ENCODE measurements at places on chromosomes 1 and 21.
A peak's percentile ranks its signal among the peaks of the same experiment; 100 is the strongest.

DNA sequence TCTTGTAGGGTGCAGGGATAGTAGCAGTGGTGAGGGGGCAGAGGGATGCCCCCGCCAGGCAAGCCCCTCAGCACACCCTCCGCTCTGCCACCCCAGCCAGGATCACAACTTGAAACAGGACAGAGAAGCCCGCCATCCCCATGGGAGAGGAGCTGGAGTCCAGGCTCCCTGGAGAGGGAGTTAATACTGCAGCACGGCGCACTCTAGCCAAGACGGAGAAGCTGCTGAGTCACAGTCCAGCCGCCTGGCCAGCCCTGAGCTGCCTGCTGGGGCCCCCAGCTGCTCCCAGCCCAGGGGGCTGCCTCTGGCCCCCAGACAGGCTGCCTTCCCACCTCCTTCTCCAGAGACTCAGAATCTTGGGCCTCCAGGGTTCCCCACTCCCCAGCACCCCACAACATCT, 87.2 kb downstream of the SYT2 start:
- no peak for DNase-seq

DNA sequence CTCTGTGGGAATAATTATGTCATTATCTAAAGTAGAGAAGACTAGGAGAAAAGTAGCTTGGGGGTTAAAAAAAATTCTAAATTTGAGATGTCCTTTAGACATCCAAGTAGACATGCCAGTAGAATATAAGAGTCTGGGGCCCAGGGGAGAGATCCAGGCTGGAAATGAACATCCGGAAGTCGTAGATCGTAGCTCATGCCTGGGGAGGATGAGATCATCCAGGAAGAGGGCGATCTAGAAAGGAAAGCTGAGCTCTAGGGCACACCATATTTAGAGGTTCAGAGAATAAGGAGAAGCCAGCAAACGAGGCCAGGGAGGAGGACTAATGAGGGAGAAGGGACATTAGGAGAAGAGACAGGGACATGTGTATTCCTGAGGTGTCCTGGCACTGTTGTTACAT, 12.2 kb downstream of the NGF start:
- no peak for DNase-seq

DNA sequence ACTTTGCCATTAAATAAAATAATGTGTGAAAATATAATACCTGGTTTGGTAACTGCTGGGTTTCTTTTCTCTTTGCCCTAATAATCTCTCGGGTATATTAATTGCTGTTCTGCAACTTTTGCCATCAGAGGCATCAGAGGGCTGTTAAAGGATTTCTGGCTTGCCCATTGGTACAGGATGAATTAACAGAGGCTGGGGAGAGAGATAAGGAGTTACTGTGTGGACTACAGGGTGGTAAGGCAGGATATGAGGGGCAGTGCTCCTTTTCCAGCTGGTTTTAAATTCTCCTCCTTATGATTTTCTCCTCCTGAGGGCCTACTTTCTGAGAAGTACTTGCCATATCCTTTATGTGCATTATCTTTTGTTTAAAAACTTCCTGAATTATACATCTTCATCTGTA, 48.3 kb downstream of the FGGY start:
- no peak for DNase-seq

- no peak for DNase-seq
Measured at GRCh38 chr1:169999331-169999741, 75.2 kb downstream of the KIFAP3 start.

- DNase-seq: no peak
Measured at GRCh38 chr1:63675420-63675931, 82.3 kb downstream of the PGM1 start.

DNA sequence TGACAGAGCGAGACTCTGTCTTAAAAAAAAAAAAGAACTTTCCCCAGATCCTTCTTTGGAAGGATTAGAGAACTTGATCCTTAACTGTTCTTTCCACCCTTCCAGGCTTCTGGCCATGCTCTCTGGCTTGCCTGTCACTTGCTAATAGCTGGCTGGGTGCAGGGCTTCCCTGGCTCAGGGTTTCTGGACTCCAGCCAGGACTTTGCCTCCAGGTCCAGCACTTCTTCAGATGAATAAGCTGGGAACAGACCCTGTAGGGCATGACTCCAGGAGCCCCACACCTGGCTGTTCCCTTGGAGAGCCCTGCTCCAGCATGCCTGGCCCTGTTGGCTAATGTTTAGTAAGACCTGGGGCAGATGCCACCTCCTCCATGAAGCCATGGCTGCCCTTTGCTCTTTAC, 3.3 kb upstream of the NT5C1A start:
- DNase-seq: no peak

DNA sequence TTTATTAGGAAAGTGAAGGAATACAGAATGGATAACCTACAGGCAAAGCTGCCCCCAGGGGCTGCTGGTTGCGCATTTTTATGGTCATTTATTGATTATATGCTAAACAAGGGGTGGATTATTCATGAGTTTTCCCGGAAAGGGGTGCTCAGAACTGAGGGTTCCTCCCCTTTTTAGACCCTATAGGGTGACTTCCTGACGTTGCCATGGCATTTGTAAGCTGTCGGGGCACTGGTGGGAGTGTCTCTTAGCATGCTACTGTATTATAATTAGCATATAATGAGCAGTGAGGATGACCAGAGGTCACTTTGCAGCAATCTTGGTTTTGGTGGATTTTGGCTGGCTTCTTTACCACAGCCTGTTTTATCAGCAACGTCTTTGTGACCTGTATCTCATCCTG, 5.9 kb upstream of the ASAP3 start:
- DNase-seq: no peak

GRCh38 chr1:41936107-41936506, 17.4 kb upstream of the HIVEP3 start:
- DNase-seq: no peak

DNA sequence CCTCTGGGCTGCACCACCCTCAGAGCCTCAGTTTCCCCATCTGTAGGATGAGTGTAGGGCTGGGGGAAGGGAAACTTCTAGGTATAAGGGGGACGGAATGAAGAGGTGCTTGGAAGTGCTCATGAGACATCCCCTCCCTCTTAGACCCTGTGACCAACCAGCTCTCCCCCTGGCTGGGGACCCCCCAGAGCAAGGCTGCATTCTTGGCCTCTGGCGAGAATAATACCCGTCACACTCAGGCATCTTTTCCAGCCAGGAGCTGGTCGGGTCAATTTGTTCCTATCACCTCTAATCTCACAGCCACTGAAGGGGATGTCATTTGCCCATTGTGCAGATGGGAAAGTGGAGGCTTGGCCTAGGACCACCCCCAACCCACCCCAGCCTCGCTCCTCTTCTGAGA, 443.0 kb downstream of the PTPRU start:
- DNase-seq: no peak

GRCh38 chr1:226656601-226657277, 82.3 kb downstream of the ITPKB start:
- peak; percentile 93 for DNase-seq

DNA sequence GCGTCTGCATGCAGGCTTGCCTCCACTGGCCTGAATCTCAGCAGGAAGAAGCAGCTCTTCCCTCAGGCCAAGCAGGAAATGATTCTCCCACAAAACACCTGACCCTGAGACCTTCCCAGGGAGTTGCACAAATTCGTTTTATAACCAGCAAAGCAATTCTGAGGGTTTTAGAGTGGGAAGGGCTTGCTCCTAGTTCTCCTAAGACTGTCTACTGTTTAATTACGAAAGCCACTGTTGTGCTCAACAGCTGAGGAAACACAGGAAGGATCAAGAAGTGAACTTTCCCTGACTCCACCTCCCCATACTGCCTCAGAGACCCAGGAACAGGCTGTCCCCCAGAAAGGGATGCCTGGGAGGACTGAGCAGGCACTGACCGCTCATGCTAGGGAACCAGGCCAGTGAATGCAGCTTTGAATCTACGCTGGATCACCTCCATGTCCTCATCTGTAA, 37.0 kb upstream of the PUM1 start:
- DNase-seq: no peak

DNA sequence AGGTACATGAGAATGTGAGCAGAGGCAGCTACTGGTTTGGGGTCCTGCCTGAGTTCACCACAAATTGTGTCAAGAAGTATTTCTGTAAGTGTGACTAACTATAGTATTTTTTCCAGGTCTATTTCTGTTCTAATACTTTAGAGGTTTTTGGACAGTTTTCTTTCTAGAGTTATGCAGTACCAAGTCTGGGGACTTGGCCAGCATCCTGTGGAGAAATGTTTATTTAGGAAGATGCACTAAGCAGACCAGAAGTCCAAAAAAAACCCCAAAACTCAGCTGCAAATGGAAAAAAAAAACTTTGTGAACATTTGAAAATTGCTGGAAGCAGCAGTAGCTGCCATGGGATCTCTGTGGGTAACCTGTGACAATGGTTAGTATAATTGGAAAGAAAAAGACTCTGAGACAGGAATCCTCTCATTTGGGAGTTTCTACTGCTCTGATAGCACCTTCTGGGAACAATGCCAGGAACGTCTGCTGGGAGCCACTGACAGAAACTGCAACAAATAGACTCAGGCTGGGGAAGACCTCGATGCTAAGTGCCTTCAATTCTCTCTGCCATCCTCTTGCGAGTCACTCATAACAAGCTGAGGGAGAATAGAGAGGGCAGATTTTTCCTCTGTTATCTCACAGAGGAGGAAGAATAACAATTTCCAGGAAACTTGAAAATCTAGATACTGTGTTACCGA, 37.6 kb downstream of the OR10R2 start:
- no peak for DNase-seq

DNA sequence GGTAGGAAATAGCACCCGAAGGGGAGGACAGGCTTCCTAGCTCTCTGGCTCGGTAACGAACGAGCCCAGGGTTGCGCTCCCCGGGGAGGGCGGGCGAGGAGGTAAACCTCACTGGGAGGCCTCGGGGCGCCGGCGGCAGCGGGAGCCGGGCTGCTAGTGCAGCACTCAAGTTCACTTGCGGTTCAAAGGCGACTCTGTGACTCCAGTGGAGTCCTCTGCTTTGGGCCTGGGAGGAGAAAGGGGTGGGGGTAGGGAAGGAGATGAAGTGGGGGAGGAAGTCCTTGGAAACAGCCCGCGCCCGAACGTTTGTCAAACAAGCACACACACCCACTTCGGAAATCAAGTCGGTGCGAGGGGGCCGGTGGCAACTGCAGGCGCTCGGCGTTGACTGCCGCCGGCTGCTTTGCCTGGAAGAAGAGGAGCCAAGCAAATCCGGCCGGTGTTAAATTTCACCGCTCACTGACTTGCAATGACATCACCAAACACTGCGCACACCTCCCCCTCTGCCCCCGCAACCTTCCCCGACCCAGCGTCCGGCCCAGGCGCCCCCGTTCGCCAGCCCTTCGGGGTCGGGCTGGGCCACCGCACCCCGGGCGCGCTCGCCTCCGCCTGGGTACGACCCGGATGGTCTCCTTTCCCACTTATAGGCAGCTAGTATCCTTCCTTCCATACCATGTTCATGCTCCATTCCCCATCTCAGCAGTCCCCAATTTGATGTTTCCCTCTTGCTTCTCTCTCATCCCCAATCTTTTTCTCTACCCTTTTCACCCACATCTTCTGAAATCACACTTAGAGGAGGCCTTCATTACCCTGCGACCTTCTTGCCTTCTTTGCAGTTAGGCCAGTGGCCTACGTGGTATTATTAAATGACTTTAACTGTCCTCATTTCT, at the start of gene COL24A1:
Gene COL24A1, minus strand, starts transcription at position 207 of the 890 bp plus-strand sequence. CDS start 376 bp downstream, outside the sequence.
- DNase-seq: no peak

DNA sequence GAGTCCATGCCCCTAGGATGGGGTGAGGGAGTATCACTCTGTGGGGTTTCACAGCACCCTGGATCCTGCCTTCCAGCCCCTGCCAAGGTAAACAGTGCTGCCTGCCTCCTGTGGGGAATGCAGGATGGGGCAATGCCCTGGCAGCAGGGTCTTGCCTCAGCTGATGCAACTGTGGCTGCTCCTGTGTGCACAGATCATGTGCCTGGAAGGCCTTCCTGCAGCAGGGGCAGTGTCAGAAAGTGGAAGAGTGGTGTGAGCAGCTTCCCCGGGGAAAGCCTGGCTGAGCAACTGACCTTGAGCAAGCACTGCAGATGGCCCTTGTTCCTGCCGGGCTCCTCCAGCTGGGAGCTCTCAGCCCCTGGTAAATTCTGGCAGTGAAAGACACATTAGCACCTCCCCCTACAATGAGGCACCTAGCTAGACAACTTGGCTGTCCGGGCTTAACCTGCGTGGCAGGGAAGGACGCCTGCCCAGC, 9.9 kb downstream of the TOR3A start:
- DNase-seq: no peak

DNA sequence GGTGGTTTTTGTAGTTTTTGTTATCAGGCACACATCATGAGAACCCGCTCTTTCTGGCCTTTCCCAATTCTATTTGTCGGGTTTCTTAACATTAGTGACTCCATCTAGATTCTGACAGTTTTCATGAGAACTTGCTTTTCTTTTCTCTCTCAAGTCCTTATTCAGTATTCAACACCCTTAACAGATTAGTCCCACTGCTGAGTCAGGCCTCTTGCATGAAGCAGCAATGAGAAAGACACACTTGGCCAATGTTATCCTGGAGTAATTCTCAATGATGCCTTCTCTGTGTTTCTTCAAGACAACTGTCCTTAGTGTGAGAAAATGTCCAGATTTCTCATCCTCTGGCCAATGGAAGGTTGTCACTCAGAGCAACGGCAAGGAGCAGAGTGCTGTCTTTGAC, 11.3 kb downstream of the FMO2 start:
- no peak for DNase-seq

GRCh38 chr1:64866689-64867088, 99.7 kb downstream of the JAK1 start:
- no peak for DNase-seq

DNA sequence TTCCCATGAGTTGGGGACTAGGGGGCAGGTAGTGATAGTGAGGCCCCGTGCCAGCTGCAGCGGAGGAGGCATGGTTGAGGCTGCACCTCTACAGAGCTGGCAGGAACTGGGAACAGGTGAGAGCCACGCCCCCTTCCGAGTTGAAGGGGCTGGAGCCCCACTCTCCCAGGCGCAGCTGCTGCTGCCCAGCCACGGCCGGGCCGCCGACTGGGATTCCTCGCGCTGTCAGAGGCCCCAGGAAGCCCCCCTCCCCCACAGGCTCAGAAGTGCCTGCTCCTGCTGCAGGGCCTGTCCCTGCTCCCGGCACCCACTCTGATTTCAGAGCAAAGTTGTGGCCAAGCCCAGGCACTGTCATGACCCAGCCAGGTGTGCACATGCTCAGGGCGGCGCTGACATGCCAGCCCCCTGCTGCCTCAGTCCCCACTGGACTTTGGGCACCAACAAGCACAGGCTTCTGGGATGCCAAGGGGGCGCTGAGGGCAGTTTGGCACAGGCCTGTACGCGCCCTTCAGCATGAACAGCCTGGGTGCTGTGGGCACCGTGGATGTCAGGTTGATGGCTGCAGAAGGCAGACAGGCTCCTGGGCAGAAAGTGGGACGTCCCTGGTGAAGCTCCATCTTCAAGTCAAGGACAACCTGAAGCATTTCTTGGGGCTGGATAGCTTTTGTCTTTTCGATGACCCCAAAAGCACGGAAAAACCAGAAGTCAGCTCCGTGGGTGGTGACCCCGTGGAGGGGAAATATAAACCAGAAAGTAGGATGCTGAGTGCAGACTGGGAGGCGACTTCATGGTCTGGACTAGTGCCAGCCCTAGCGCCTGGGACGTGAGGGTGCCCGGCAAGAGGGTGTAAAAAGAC, 121.5 kb downstream of the SIM2 start:
- DNase-seq: no peak

GRCh38 chr1:3796215-3797061, at the start of gene LRRC47:
Gene LRRC47 (minus strand): TSS chr1:3796498. CDS start chr1:3796476, 22 bp downstream.
- peak; percentile 98 for DNase-seq
